Skin of body (tissue), 3 donors: ENCODE measurements at places on chromosomes 13 and 19.

DNA sequence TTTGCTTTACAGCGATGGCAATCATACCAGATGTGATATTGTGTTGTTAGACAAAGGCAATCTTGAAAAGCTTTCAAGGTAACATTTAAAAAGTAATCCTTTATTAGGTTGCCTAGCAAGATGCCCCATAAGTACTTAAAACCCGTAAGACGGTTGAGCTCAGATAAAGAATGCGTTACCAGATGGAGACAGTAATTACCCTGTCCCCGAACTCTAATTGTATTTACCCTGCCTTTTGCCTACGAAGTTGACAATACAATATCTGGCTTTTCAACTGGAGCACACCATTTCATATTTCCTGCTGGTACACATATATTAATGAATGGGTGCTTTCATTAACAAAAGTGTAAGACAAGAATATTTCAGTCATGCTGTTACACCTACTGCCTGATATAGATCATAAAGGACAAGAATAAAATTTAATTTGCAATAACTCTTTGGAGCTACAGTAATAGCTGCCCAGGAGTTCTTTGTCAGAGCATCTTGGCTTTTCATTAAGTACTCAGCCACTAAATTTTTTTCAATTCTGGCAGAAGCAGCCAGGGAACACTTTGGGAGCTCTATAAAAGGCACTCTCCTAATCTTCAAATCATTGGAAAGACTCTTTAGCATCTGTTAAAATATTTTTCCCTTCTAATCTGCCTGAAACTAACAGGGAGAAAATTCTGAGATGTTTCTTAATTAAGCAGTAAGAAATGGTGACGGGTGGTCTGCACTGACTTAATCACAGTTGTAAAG, 63.8 kb downstream of the DCT start:
- no peak for DNase-seq

DNA sequence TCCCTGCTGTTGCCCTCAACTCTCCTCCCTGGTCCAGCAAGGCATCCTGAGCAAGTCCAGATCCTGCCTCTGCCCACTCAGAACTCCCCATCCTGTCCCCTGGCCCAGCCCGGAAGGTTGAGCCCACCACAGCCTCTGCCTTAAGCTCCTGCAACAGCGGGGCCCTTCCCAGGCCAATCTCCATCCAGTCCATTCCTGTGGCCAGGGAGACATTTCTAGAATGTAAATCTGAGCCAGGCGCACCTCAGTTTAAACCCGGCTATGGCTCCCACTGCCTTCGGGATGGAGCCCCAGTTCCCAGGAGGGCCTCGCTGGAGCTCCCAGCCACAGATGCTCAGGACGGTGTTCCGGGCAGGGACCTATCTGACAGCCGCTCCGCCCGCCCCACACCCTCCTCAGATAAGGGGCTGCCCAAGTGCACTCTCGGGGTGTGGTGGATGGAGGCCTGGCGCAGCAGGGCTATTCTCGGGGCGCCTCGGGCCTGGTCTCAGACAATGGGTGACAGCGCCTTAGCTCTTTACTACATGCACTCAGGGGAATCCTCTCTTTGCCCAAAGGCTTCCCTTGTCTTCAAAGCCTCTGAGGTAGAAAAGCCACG, 5.3 kb downstream of the TRAPPC6A start:
- DNase-seq: no peak

DNA sequence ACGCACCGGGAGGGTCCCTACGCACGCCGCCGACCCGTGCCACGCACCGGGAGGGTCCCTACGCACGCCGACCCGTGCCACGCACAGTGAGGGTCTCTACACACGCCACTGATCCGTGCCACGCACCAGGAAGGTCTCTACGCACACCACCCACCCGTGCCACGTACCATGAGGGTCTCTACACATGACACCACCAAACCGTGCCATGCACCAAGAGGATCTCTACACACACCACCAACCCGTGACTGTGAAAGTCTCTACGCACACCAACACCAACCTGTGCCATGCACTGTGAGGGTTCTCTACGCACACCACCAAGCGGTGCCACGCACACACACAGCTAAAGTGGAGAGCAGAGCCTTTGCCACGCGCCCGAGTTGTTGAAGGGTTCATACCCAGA, 16.7 kb downstream of the ZNF787 start:
- no peak for DNase-seq

DNA sequence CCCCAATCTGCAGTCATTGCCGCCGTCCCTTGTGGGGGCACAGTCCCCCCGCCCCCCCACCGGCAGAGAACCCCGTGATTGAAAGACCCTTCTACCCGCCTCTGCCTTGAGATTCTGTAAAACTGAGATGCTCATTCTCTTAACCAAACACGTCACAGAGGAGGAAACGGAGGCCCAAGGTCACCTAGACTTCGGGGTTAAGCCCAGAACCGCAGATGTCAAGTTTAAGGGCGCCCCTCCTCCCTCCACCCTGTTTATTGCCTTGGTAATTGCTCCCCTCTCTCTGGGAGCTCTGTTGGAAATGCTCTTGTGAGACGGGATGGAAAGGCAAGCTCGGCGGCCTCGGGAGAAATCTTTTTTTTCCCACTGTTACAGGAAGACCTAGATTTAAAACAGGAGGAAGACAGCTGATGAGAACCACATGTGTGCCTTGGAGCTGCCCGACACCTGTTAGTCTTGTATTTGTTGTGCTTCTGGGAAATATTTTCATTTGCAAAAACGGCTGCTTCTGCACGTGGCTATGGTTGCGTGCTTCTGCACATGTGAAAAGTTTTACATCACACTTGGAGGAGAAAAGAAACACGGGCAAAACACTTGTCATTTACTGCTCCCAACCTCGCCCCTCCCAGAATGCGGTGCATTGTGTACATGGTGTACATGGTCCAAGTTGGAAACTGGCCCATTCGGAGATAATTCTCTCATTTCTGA, 1.1 kb upstream of the MED26 start:
- peak; percentile 87 for DNase-seq

GRCh38 chr19:39407660-39408391, 1.2 kb downstream of the ZFP36 start:
- DNase-seq: no peak

DNA sequence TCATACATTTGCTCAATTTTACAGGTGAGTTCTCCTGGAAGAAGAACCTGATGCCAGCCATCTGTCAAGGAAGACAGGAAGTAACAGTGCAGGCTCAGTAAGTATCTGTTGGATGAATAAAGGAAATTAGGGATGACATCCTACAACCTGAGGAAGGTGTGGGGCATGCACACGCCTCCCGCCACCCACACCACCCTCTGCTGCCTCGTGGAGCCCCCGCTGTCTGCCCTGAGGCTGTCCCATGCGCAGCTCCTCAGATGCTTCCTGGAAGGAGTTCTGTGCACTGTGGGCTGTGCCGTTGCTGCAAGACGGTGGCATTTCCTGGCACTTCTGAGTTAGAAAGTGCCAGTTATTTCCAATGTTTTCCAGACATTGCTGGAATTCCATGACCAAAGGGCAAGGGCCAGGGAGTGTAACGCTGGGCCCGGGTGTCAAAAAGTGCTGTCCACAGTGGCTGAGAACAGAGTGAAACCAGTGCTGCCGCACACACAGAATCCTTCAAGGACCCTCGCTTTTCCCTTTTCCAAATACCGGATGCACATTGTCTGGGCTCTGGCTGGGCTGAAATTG, 4.2 kb upstream of the TEX29 start:
- DNase-seq: no peak

DNA sequence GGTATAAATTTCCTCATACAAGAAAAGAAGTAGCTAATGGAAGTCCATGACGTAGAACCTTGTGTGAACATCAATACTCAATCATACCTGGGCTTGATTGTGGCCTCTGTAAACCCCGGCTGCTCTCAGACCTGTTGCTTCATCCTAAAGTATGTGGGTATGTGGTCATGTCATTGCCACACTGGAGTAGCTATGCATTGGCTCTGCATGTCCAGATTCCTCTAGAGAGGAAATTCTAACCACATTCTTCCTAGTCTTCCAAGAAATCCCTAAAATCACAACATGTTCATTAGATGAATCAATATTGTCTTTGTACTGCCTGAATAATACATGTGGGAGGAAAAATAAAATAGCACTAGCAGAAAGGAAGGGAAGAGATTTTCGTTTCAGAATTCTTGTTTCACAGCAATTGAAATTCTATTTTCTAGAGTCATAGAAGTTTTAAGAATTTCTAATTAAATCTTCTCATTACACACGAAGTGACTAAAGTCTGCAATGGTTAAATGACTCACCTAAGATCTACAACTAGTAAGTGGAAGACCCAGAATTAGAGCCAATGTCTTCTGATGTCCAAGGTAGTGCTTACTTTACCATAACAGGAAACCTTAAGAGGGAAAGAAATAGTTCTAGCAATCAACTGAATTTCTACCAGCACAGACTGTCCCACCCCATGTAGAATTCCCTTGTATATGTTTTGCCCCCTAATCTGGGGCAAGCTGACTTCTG, 28.0 kb downstream of the RXFP2 start:
- no peak for DNase-seq

GRCh38 chr13:59094181-59094580, 1069.5 kb downstream of the DIAPH3 start:
- no peak for DNase-seq

- no peak for DNase-seq
These were observed 36.8 kb downstream of the PHF11 start for GRCh38 chr13:49532593-49532992.

DNA sequence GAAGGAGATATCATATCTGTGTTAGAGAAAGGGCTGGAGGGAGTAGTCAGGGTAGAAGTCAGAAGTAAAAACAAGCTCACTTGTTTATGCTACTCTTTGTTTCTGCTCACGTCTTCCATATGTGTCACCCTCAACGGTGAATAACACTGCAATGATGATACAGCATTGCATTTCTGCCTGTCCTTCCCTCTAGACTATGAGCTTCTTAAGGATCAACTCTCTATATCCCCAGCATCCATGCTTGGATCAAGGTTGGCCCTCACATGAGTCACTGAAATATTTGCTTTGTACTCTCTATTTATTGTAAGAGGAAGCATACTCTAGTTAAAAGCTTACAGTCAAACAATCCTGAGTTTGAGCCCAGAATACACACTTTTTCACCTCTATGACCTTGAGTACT, 406.0 kb downstream of the RFC3 start:
- DNase-seq: no peak
